ENCODE measurements at places on chromosomes 2 and 18.
A peak's percentile ranks its signal among the peaks of the same experiment; 100 is the strongest.

GRCh38 chr18:9756933-9757470 is 48.9 kb downstream of the RAB31 start:
- no peak for DNase-seq

GRCh38 chr18:62438402-62438801 is 84.4 kb upstream of the ZCCHC2 start:
- no peak for DNase-seq

DNA sequence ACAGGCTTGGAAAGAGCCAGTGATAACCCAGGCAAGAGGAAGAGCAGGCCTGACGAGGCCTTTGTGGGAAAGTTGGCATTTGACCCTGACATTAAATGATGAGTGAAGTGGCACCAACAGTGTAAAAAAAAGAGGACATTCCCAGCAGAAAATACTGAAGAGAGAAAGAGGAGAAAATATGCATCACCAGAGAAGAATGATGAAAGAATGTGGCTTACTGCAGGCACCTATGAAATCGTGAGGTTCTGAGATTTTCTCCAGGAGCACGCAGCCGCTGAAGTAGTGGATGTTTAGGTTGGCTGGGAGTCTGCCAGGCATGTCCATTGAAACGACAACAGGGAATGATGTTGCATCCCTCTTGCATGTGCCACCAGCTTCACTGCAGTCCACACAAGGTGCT is 13.8 kb downstream of the EHD3 start:
- no peak for DNase-seq

DNA sequence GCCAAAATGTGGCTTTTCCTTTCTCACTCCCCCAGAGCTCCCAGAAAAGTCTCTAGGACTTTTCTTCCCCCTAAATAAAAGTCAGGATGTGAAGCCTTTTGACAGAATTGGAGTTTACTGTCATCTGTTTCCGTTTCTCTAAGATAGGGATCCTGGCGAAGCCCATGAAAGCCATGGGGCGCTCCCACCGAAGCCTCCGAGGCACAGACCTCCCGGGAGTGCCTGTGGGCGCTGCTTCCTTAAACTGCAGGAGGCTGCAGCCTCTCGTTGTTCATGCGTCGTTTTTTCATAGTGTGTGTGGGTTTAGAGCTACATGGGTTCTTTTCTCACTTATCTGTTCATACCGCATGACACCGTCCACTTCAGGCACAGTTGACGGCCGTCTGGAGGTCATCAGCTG is 56.8 kb downstream of the ASAP2 start:
- no peak for DNase-seq

- DNase-seq = no peak
Observed at GRCh38 chr2:33804155-33804554, 205.1 kb upstream of the FAM98A start.

DNA sequence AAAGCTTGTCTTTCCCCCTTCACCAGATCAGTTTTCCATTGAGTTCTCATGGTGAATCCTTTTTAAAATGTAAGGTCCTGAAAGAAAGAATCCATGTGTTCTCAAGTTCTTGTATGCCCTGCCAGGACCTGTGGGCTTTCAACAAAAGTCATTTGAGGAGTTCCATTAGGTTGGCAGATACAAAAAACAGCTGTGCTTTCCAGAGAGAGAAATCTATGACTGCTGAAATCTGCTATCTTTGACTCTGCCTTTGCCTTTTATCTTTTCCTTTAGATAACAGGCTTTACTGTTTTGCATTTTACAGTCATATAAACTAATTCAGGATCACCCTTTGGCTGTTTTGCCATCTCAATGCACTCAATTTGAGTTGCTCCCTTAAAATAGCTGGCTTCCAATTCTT is 59.7 kb downstream of the CXCR4 start:
- DNase-seq = no peak

DNA sequence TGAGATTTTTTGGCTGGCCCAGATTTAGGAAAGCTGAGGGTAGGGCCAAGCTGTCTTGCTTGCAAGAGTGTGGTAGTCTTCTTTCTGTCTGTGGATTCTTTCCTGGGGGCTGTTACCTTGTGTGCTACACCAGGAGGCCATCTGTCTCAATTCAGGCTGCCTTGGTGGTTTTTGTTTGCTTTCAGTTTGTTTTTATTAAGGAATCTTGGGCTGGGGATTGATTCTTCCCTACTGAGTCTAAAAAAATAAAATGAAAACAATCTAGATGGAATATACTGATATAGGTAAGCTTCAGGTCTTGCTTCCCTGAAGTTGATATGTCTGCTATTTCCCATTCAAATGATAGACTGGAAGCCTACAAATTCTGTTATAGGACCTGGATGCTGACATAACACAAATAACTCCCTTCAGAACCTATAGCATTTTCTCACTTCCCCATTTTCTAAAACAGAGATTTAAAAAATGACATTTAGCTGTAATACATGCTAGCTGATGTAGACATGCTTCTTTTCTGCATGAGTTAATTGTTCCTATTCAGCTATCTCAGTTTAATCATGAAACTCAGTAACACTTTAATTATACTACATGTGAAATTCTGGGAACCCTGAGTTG is 5.3 kb downstream of the LHCGR start:
- no peak for DNase-seq

- no peak for DNase-seq
Observed at GRCh38 chr2:69032336-69032735, 19.4 kb downstream of the ANTXR1 start.

GRCh38 chr2:203983064-203983715 is 46.6 kb downstream of the ICOS start:
- no peak for DNase-seq

DNA sequence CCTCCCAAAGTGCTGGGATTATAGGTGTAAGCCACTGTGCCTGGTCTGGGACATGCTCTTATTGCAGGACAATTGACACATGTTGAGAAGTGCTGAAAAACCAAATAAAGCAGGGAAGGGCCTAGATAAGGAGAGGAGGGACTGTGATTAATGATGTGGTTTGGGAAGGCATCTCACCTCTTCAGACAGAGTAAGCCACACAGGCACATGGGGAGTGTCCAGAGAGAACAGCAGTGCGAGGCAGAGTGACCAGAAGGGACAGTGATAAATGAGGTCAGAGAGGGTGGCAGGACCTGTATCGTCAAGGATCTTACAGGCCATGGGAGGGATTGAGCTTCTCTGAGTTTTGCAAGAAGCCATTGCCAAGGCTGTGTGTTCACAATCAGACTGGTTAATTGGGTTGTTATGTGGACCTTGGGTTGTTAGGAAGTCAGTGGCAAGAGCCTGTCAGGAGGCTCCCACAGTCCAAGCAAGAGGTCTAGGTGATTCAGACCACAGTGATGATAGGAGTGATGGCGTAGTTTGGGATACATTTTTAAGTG is 58.5 kb downstream of the EIF5B start:
- no peak for DNase-seq

DNA sequence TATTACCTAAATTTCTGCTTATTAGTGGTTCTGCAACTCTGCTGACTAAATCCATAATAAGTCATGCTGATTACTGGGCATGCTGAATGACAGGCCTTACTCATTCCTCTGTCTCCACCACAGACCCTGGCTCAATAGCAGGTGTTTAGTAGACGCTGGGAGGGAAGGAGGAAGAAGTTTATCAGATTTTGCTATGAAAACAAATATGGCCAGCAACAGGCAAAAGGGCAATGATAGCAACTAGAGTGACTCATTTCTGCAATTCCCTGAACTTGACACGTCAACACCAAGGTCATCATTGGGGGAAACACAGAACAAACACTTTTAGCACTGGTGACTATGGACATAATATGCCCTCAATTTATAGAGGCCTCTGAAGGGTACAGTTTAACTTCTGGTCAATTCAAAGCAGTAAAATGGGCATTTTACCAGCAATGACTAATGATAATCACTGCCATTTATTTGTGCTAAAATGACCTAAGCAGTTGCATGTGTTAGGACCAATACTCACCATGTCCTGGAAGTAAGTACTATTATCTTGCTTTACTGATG is 35.2 kb downstream of the TMEM163 start:
- peak; percentile 86 for DNase-seq

- DNase-seq = no peak
Observed at GRCh38 chr2:137957033-137957432, 7.2 kb upstream of the HNMT start.

DNA sequence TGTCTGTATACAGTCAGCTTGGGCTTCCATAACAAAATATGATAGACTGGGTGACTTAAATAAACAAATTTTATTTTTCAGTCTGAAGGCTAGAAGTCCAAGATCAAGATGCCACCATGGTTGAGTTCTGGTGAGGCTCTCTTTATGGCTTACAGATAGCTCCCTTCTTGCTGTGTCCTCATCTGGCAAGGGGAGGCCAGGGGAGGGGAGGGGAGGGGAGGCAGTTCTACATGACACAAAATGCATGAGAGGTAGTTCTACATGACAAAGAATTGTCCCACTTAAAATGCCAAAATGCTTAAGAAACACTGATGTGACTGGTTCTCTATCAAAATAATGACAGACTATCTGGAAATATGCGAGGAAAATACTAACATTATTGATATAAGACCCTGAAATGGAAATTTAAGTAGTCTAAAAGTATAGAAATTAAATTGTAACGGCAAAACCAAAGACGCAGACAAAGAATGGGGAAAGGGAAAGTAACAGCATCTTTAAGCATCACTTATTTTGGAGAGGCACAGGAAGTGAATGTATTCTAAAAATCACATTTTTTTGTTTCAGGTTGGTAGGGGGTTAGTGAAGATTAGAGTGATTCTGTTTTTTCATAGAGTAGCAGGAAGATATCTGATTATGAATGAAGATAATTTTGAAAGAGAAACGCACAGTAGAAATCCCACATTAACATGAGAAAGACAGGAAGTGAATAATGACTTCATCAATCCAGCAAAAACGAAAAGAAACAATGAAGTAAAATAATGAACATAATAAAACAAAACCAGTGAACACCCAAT is 131.4 kb downstream of the STRN start:
- DNase-seq = no peak

GRCh38 chr2:159108181-159108893 is 139.9 kb downstream of the TANC1 start:
- DNase-seq = no peak

DNA sequence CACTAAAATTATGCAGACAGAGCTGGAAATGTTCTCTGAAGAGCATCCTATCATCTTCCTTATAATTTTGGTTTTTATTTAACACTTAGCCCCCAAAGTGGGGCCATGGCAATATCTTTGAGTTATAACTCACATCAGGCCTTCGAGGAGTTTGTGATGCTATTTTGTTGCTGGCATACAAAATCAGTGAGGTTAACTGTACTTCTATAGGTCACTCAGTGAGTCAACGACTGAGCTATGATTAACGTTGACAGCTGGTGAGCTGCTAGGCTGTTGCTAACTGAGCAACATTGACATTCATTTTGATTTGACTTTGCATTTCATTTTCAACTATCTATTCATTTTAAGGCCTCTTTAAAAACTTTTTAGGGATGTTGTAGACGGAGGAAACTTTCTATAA is 50.0 kb downstream of the GPD2 start:
- DNase-seq = peak; percentile 62

DNA sequence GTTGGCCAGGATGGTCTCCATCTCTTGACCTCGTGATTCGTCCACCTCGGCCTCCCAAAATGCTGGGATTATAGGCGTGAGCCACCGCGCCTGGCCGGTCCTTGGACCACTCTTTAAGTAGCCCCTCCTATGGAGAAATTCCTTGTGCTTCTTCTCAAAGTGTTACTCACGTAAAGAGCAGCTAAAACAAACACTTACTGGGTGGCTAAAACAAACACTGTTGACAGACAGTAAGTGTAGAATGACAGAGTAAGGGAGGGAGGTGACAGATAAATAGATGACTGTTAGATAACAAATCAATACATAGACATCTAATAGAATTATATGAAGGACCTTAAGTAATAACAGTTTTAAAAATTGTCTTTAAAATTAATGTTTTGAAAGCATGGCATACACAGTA is 40.9 kb upstream of the RASGRP3 start:
- DNase-seq = peak; percentile 35

GRCh38 chr18:45628979-45629958 is 14.0 kb downstream of the SLC14A2 start:
- peak; percentile 4 for DNase-seq

DNA sequence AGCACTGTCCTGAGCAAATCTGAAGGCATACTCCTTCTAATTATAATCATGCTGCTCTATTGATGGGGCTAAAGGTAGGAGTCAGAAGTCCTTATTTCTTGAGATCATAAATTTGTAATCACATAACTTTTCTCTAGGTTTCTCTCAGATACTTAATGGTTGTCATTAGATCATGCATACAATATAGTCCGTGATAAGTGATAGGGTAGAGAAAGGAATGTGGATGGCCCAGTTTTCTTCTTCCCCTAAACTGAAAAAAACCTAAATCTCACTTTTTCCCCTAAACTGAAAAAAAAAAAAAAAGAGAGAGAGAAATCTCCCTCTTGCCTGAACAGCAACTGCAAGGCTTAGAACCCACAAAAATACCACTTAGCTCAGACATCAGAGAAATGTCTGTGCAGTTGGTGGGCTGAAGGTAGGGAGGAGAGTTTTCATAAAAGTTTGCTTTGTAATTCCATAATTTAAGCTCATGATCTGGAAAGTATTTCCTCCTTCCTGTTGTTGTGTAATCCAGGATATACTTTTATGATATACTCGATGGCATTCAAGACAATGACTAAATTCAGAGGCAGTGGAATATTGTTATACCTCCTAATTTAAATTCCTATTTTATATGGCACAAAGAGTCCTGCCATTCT is 79.3 kb upstream of the ITPRID2 start:
- DNase-seq = peak; percentile 73

GRCh38 chr2:110864731-110865130 is 132.4 kb downstream of the ACOXL start:
- peak; percentile 27 for DNase-seq

DNA sequence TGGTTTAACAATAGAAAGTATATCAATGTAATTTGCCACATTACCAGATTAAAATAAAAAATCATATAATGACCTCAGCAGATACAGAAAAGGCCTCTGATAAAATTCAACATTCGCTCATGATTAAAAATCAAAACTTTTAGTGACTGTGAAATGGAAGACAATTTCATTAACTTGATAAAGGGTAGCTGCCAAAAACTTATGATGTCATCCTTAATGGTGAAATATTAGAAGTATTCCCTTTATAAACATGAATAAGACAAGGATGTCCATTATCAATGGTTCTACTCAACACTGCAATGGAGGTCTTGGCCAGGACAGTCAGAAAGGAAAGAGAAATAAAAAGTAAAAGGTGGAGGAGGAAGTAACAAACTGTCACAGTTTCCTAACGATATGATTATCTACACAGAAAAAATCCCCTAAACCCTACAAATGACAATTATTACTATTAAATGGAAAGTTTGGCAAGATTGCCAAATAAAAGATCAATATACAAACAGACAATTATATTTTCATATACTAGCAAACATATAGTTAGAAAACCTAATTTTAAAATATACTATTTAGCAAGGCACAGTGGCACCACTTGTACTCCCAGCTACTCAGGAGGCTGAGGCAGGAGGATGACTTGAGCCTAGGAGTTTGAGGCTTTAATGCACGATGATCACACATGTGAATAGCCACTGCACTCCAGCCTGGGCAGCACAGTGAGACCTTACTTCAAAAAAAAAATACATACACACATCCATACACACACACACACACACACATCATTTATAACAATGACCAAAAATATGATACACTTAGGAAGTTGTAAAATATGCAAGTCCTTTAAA is 12.8 kb downstream of the METTL8 start:
- DNase-seq = no peak
